Activated T-cell treated with anti-CD3 and anti-CD28 coated beads, Interleukin-2, amount 50 U/mL, for 4 hours (primary cell): ENCODE measurements at places on chromosomes 2 and 18.

DNA sequence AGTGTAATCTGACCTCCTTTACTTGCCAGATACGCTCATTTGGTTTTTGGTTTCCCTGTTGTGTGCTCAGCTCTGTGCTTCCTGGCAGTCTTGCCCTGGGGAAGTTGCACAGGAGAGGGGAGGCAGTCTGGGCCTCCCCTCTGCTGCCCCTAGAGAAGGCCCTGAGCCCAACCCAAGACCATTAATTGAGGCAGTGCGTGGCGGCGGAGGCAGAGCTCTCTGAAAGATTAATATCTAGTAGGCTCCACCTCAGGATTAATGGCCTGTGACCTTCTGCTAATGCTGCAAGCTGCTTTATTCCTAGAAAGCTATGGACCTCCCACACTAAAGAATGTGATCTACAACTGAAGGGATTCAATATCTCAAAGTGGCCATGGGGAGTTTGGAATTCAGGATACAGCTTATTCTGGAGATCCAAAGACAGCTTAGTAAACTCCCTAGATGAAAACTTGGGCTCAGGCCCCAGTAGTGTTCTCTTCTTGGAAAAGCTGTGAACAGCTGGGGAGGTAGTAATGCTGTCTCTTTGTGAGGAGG is 41.4 kb upstream of the MAPRE2 start:
- DNase-seq, result no peak

DNA sequence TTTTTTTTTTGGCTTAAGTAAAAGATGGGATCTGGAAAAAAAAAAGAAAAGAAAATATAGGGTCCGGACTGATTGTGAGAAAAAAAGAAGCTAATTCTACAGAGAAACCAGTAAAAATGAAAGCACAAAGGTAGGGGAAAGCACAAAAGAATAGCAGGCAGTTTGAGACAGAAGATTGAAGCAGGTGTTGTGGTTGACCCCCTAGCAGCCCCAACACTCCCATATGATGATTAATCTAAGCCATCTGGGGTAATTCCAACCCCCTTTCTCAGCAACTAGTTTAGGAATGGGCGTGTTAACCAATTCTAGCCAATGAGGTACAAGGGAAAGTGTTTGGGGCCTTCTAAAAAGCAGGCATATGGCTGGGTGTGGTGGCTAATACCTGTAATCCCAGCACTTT is 77.0 kb downstream of the MBD2 start:
- no peak for DNase-seq

GRCh38 chr2:239251971-239252370 is 148.8 kb downstream of the HDAC4 start:
- no peak for DNase-seq

- no peak for DNase-seq
These were observed 687.6 kb downstream of the DCDC2C start for GRCh38 chr2:4391013-4391412.
